ENCODE measurements at places on chromosomes 5 and 9.
A peak's percentile ranks its signal among the peaks of the same experiment; 100 is the strongest.

GRCh38 chr9:4137681-4138099, 162.2 kb downstream of the GLIS3 start:
- no peak for DNase-seq

DNA sequence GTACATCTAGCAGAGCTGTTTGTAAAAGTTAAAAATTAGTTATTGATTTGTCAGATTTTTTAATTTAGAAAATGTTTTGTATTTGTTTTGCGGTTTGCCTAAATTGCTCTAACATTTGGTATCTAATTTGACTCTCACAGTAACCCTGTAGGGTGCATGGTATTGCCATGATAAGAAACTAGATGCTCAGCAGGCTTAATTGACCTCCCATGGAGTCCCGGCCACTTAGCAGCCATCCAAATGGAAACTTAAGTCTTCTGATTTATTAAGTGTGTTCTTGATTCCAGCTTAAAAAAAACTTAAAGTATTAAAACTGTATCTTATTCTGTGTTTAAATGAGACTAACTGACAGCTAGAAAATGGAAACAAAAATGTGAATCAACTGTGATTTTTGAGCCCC, 54.5 kb downstream of the CAST start:
- DNase-seq, result no peak

DNA sequence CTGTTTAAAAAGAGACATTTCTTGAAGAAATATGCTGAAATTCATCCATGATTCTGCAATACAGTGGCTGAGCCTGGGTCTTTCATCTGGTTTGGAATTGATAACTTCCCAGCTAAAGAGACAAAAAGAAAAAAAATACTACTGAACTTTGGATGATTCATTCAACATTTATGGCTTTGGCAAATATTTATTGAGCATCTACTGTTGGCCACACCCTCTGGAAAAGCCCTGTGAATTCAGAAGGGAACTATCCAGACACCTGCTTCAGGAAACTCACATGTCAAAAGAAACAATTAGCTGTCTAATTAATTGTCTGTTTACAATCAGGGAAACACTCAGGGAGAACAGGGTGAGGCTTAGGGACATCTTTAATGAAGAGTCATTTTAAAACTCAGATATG, 17.8 kb upstream of the ZNF622 start:
- no peak for DNase-seq

DNA sequence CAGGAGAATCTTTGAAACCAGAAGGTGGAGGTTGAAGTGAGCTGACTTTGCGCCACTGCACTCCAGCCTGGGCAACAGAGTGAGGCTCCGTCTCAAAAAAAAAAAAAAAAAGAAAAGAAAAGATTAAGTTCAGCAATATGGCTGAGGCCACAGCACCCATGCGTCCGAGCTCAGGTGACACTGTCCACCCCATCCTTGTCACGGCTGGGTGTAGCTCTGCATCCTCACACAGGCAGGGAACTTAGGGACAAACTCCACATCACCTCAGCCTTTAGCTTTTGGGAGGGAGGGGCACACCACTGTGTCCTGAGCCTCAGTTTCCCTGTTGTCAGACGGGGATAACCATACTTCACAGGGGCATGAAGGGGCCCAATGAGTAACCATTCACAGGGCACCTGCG, 15.5 kb downstream of the FGD3 start:
- no peak for DNase-seq

- no peak for DNase-seq
These were observed 40.0 kb downstream of the NXNL2 start for GRCh38 chr9:88574953-88575352.

- no peak for DNase-seq
These were observed 9.8 kb upstream of the GDNF start for GRCh38 chr5:37849641-37850040.

- DNase-seq, result no peak
These were observed 24.3 kb downstream of the BOD1 start for GRCh38 chr5:173592050-173592669.

GRCh38 chr9:133619791-133620190, 10.6 kb upstream of the FAM163B start:
- no peak for DNase-seq

DNA sequence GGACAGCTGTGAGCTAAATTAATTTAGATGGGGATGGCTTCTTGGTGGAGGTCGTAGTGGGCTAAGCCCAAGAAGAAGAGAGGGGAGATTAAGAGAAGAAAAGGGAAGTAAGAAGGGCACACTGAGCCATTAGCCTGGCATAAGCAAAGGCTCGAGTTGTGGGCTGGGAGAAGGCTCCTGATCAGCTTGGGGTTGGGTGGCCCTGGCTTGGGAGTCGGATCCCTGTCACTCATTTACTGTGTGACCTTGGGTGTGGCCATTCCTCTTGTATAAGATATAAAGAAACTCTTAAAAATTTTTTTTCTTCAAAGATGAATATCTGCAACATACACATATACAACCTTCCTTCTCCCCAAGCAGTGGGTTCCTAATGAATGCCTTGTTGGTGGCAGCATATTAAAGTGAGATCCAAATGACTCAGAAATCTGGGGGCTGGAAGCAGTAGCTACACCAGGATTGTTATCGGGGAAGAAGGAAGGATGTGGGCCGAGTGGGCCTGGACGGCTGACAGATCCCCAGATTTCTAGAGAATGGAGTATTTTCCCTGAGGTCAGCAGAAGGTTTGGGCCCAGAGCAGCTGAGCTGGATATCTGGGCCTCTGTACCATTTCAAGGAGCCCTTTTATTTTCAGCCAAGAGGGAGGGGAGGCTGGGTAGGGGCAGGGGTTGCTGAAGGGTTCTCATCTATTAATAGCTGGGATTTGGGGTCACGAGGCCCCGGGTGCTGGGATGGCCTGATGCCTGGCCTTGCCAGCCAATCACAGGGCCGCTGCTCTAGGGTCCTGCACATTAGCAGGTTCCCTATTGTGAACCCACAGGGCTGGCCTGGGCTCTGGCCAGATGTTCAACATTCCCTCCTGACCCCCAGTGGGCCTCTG, 52.1 kb downstream of the PPARGC1B start:
- no peak for DNase-seq

GRCh38 chr9:114303571-114303970, 19.3 kb upstream of the ORM1 start:
- no peak for DNase-seq

DNA sequence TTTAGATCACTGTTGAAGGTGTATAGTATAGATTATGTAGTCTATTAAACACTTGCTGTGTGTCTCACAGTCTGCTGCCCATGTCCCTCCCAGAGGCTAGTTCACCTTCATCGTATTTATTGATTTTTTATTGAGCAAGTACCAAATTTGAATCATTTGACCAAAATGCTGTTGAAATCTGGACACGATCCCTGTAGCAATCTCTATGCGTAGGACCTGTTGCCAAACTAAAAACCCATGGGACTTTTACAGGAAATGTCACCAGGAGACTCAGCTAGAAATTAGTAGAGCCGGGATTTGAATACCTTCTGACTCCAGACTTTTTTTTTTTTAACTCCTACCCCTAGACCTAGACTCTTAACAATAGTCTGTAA, 17.5 kb downstream of the SLC31A1 start:
- no peak for DNase-seq

DNA sequence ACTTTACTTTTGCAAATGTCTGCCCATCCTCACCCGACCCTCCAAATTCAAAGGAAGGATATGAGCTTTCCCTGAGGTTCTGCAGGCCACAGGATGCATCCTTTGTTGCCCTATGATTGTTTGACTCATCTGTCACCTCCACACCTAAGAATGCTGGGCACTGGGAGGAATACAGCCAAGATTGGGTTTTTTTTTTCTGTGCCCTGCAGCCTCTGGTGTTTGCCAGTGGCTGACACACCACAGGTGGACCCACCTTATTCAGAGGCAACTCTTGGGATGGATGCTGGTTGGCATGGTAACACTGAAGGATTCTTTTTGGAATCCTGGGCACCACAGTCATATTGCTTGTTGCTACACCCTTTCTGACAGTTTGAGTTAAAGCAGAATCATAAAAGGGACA, 29.7 kb downstream of the C9orf152 start:
- DNase-seq, result no peak

DNA sequence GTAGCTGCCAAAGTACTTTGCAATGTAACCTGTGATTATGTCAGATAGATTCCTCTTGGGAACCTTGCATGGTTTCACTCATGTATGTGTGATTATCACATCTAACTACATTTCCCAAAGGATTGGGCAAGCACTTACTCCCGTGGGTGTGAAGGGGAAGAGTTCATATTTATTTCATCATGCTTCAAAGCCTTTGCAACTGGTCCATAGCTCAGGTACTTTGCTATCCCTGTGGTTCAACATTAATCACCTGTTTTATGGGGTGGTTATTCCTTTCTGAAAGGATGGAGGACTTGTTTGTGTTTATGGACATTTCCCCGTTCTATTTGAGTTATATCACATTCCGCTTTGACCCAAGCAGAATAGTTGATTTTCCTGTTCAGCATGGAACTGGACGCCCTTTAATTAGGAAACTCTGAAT, 13.6 kb upstream of the ERMP1 start:
- no peak for DNase-seq

DNA sequence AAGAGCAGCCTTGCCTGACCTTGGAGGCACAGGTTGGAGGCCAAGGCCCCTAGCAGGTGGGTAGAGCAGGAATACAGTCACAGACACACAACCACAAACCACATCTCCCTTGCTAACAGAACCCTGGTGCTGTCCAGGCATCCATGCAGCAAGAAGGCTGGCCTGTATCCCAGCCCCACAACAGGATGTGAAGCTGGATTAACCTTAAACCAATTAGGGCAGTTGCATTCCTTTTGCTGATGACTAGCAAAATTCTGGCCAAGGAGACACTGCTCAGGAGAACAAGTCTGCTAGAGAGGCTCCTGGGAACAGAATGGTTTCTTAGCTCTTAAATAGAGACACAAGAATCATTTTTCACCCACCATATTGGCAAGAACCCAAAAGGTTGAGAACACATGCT, 97.8 kb downstream of the C5orf15 start:
- DNase-seq, result no peak

- no peak for DNase-seq
These were observed 261.6 kb downstream of the GLIS3 start for GRCh38 chr9:4038182-4038723.

GRCh38 chr9:89881431-89881830, 276.6 kb downstream of the GADD45G start:
- no peak for DNase-seq

DNA sequence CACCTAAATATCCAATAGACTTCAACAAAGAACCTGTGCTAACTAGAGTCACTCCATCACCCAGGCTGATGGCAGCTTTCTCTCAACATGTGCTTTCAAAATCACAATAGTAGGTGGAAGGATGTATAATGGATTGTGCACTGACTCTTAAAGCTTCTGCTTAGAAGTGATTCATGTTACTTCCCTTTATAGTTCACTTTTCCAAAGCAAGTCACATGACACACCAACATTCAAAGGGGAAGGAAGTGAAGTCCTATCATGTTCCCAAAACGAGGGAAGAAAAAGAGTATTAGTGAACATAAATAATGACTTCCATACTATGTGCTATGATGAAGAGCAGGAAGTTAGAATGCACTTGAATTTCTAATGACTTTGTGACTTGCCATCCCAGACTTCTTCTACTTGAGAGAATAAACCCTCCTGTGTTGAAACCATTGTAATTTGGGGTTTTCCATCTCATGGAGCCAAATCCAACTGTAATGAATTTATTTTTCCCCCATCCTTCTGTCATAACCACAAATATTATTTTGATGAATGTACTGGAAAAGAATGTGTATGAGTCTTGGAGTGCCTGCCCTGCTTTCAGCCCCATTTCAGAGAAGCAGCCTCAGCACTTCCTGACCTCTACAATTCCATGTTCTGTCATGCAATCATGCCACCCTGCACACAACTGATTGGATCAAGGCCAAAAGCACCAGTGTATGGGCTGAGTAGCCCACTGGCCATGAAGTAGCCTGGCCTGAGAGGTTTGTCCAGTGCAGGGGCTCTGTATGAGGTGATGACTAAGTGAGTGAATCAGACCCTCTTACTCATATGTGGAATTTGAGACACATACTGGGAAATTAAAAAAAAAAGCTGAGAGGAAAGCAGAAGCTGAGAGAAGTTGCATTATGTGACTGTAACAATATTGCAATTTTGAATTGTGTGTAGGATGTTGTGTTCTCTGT, 525.9 kb upstream of the CLINT1 start:
- no peak for DNase-seq

GRCh38 chr9:123128591-123128990, 95.1 kb downstream of the GPR21 start:
- DNase-seq, result no peak

GRCh38 chr9:113818391-113818790, 57.7 kb upstream of the ZNF618 start:
- no peak for DNase-seq

DNA sequence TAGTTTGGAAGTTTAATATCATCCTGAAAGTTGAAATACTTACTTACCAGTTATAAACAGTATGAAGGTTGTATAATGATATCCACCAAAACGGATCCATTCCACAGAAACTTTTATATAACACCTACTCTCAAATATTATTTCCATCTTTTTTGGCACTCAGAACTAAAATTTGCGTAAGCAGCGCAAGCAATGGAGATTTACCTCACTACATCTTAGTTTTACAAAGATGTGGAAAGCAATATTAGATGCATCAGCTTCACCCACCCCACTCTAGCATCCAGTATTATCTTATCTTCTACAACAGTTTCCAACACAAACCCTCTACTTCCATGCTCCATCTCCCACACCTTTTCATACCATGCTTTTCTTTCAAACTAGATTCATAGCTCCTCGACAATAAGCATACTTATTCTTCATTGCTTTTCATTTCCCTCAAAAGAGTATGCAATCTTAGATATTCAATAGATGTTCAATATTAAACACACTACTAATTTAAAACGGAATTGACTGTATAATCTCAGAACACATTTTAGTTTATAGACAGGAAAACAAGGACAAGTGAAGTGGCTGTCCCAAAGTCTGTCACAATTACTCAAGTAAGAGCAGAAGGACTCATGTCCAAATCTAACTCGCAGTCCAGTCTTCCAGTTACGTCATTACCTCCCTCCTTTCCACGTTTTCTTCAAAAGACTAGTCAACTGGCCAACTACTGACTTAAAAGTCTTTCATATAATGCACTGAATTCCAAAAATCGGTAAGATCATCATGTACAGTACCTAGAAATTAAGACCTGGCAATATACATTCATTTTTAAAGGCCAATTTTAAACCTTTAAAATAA, 2.2 kb downstream of the PPP2CA start:
- no peak for DNase-seq

GRCh38 chr5:67196537-67197059, at the start of gene CD180:
Gene CD180 (minus strand): TSS chr5:67196799. CDS start chr5:67196641, 158 bp downstream.
- DNase-seq, result peak; percentile 45

GRCh38 chr5:172713113-172713808, 57.7 kb downstream of the DUSP1 start:
- DNase-seq, result peak; percentile 21
